ENCODE measurements at places on chromosomes 13 and 19.

GRCh38 chr19:47021536-47022139, 2.0 kb downstream of the NPAS1 start:
- peak; percentile 23 for DNase-seq

DNA sequence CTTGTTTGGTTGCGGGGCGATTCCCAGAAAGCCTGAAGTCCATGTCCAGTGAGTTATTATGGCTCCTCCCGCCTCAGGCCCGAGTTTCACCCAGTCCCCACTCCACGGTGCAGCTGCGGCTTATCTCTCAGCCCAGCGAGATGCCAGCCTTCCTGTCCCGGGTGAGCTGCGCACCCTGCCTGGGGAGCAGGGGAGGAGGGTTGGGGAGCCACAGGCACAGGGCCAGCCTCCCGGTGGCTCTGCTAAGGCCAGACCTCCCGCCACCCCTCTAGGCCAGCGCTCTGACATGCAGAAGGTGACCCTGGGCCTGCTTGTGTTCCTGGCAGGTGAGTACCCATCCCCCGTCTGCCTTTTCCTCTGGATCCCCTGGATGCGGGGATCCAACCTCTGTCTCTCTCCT, 3.5 kb downstream of the FXYD3 start:
- DNase-seq = no peak

DNA sequence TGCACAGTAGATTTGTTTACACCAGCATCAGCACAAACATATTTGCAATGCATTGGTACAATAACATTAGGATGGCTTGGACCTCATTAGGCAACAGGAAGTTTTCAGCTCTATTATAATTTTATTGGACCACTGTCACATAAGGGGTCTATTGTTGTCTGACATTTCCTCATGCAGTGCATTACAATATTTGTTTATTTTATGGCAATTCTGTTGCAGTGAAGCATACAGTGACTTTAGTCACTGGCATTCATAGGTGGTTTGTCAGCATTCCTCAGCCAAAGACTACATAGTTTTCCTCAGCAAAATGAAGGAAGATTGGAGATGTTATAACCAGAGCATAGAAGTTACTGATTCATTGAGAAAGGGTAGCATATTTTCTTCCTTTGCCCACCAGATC, 1732.9 kb downstream of the PCDH9 start:
- DNase-seq = peak; percentile 43

GRCh38 chr13:63323441-63323840, 1907.8 kb upstream of the PCDH20 start:
- DNase-seq = no peak

GRCh38 chr13:23963184-23963931, 66.1 kb upstream of the C1QTNF9B start:
- DNase-seq = no peak

DNA sequence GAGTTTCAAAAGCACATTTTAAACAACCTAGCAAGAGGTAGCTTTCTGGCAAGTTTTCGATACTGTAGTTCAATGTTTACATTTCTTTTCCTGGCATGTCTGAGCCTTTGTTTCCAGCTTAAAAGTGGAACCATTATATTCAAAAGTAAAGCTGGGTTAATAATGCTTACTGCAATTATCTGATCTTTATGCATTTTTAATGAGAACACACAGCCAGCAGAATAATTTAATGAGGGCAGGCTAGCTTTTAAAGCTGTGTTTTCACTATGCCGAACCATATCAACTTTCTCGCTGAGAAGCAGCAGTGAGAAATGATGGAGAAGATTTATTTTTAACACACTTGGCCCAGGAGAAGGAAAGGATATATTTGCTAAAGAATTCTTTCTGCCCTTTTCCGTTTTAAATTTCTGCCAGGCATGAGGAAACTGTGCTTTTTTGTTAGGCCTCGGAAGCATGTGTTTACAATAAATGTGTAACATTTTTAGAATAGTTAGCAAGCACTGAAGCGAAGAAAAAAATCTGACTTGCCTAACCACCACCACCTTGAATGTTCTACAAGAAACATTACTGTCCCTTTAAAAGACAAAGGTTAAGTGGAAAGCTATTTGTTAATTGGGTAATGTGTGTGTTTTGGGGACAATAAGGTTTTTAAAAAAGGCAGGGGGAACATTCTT, 1.0 kb downstream of the MBNL2 start:
- DNase-seq = no peak

DNA sequence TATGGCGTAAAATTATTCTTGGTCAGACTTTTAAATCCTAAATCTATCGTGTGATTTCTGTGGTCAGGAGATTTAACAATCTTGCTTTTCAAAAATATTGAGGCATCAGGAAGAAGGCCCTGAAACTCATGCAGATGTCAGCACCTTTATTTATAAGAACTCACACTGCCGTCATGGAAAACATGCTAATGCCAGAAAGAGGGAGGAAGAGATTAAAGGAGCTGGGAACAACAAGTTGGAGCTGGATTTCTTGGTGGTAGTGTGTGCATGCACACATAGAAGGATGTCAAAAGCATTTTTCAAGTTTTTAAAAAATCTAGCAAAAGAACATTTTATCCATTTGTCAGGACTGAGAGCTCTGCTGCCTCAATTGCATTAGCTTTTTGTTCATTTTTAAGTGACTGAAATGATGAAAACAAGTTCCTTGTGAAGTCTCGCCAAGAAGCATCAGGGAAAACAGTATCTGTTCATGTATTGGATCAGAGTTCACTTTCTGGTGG, 342.5 kb downstream of the SPRY2 start:
- DNase-seq = no peak

DNA sequence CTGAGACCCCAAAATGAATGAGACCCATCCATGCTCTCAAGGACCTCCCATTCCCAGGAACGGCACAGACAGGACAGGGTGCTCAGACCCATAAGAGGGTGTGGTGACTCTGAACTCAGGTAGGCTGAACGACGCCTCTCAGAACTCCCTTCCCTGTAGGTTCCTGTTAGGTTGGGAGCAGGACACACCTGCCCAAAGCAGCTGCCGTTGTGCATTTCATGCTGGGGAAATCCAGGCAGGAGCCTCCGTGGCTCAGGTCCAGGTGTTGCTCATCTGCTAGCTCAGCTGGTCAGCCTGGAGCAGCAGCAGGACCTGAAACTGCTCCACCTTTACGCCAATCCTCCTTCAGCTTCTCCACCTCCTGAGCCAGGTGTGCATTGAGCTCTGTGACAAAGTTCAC, 19.1 kb upstream of the TEX101 start:
- DNase-seq = no peak
